NCI-H2081 (cell line): ENCODE measurements at places on chromosomes 12 and 14.

DNA sequence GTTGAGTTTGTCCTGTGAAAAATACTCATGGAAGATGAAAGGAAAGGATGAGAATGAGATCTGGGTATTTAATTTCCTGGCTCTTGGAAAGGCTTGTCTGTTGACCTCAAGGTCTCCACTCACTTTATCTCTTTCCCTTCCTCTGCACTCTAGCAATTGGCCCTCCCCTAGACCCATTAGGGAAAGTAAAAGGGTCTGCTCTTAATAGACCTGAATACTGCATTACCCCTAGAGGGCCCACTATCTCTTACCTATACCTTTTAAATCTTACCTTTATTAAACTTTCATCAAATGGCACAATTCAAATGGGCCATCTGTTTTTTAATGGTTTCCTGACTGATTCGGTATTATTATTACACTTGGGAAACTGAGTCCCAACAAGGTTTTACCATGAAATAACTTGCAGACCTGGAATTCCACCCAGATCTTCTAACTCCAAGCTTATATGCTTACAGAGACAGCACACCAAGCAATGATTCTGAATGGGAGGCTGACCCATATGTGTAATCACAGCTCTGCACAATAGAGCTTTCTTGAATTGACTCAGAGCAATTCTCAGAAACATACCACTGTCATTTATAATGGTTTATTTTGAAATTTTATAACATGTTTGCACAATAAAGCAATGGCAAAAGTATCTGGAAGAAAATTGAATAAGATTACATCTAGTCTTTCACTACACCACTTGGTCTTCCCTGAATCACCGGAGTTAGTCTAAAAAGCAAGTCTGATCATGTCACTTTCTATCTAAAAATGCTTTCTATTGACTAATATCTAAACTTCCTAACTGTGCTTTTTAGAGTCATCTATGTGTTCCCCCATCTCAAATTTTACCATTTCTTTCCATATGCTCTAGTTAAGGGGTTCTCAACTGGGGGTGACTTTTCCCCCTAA lies 618.5 kb downstream of the NRXN3 start:
- no peak for DNase-seq

GRCh38 chr12:93980711-93981110 lies 167.7 kb upstream of the PLXNC1 start:
- no peak for DNase-seq

- DNase-seq: no peak
Measured at GRCh38 chr12:71756054-71756690, 1.5 kb downstream of the RAB21 start.

DNA sequence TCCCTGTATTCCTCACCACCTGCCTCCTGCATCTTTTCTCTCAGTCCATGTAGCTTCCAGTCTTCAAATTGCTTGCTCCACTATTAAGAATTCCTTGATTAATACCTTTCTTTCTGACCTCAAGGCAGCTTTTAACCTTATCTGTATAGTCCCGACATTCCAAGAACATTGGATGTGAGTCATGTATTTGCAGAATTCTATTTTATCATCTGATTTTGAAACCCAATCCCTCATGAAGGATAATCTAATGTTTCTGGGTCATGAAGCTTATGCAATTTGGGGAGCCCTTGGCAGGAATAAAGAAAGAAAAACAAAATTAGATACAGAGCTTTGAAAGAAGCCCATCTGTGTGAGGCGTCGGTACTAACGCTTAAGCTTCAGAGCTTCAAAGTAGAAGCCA lies 63.4 kb upstream of the CCND2 start:
- DNase-seq: no peak

DNA sequence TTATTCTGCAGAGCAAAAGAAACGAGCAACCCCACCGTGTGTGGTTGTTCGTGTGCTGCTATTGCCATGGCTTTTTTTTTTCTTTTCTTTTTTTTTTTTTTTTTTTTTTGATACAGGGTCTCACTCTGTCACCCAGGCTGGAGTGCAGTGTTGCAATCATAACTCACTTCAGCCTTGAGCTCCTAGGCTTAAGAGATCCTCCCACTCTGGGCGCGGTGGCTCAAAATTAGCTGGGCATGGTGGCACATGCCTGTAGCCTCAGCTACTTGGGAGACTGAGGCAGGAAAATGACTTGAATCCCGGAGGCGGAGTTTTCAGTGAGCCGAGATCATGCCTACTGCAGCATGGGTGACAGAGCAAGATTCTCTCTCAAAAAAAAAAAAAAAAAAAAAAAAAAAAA lies 144.2 kb downstream of the ESR2 start:
- no peak for DNase-seq

DNA sequence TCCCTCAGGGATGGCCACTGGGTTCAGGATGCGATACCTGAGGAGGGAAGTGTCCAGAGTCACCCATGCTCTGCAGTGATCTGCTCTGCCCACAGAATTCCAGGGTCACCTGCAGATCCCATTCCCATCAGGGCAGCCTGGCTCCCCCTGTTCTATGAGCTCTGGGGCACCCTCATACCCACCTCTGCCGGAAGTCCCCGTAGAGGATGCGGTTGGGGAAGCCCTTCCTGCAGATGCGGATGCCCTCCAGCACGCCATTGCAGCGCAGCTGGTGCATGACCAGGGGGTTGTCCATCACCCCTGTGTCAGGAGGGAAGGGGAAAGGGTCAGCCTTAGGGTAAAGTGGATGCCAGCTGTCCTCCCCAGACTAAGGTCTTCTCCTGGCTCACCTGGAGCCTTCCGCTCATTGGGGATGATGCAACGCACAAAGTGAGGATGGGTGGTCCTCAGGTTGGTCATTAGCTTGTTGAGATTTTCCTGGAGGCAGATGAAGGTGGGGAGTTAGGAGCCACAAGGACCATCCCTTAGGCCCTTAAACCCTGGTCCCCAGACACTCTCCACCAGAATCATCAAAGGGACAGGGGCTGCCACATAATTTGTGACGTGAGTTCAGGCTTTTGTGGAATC lies 11.2 kb downstream of the MYH6 start:
- DNase-seq: no peak

- DNase-seq: no peak
Measured at GRCh38 chr14:95918466-95918865, 41.8 kb downstream of the TUNAR start.

DNA sequence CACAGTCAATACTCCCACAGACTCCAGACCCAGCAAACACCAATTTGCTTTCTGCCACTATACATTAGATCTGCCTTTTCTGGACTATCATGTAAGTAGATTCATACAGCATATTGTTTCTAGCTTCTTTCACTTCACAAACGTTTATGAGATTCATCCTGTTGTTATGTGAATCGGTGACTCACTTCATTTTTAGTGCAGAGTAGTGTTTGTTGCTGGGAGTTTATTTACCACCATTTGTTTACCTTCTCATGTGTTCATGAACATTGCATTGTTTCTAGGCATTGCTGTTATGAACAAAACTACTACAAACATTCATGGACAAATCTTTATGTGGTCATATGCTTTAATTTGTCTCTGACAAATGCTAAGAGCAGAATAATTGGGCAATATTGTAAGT lies 807.8 kb upstream of the TMEM132C start:
- no peak for DNase-seq

DNA sequence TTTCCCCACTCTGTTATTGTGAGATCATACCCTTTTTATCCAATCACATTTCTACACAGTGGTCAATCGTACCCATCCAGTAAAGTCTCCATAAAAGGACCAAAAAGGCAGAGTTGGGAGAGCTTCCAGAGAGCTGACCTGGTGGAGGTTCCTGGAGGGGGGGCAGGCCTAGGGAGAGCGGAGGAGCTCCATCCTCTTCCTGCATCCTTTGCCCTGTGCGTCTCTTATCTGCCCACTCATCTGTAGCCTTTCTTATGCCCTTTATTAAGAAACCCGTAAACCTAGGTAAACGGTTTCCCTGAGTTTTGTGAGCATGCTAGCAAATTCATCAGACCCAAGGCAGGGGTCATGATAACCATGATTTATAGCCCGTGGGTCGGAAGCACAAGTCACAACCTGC lies 26.2 kb downstream of the EVL start:
- no peak for DNase-seq

DNA sequence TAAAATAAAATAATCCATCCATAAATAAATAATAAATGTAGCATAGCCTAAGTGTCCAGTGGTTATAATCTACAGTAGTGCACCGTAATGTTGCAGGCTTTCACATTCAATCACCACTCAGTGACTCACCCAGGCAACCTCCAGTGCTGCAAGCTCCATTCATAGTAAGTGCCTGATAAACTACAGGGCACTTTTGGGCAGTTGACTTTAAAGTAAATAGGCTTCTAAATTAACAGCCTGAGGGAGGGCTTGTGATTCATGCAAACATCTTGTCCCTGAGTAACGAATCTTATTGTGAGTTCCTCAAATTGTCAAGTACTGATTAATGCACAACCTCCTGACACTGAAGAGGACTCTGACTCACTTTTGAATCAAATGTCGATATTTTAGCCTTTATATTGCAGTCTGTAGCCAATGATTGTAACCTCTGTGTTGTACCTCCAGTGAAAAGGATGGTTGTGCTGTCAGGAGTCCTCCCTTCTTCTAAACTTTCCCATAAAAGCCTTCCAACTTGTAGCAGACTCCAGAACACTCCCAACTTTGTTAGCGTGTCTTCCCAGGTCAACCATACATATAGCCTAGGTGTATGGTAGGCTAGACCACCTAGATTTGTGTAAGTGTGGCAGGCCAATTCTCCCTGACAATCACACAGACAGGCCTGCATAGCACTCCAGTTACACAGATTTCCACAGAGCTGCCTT lies 55.0 kb upstream of the BICD1 start:
- no peak for DNase-seq

DNA sequence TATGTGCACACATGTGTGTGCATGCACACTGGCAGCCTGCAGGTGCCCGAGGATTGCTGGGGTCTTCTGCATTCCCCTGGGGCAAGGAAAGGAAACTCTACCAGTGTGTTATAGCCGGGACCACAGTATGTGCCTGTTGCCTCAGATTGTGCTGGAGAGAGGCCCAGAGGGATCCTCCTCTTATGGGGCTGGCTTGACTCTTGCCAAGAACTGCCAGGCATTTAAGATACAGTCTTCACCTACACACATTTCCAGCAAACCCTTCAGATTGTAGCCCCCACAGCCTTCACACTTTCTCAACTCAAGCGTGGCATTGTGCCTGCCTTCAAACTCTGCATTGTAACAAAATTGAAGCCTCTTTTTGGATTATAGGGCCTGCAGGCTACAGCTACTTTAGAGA lies 176.7 kb upstream of the DYRK2 start:
- no peak for DNase-seq

GRCh38 chr14:77045238-77046162 lies 17.0 kb upstream of the IRF2BPL start:
- DNase-seq: no peak

GRCh38 chr12:130214686-130215395 lies 52.6 kb downstream of the FZD10 start:
- DNase-seq: no peak

- DNase-seq: no peak
Measured at GRCh38 chr14:22147716-22148115, 441.3 kb downstream of the DAD1 start.

DNA sequence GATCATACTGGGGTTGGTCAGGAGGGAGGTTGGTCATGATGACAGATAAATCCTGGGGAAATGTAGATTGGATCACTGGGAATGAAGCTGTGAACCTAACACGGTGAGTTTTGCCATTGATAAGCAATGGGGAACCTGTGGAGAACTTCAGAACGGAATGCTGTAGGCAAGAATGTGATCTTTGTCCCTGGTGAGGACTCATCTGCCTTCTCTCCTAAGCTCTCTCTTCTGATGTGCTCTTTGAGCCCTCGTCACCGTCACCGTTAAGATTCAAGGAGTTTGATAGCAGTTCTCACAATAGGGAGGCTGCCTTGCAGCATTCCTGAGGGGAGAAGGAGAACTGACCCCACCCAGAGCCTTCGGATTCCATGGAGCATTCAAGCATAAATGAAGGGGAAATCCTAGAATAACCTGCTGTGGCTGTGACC lies 217.6 kb downstream of the ANO6 start:
- DNase-seq: no peak
